Activated CD4-positive, alpha-beta T cell treated with anti-CD3 and anti-CD28 coated beads for 36 hours (primary cell): ENCODE measurements at places on chromosomes 11 and 22. TPM values are rescaled to one million over a fixed set of nuclear protein-coding genes. Genes with fewer than 3 reads are reported as not detected.

DNA sequence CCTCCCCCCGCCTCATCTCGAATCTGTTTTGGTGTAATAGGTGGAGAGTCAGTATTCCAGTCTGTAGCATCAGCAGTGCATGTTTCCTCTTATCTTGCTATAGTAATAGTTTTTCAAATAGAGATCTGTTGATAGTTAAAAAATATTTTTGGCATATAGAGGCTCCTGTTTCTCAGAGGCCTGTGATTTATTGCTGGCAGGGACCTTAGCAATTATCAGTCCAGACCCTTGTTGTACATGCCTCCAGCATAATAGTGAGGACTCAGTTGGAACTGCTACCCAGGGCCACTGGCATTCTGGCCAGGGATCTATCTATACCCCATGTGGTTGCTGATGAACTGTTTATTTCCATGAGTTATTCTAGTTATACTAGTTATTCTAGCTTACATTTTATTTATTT, 52.6 kb downstream of the SPECC1L start:
- peaks cover 22% of the 10 kb centered on the region for H3K36me3 ChIP-seq
- no peak for DNase-seq
- no peaks in the 10 kb centered on the region for H3K27me3 ChIP-seq
- no peak overlapping the region for H3K4me3 ChIP-seq
- peaks cover 25% of the 10 kb centered on the region for H3K4me1 ChIP-seq

- no peaks in the 10 kb centered on the region for H3K4me1 ChIP-seq
- peaks cover 9% of the 10 kb centered on the region for H3K27me3 ChIP-seq
- no peak overlapping the region for H3K4me3 ChIP-seq
- peak; percentile 31 for DNase-seq
Measured at GRCh38 chr11:27158456-27159334, 118.1 kb downstream of the BBOX1 start.

GRCh38 chr22:22925146-22925804, 37.7 kb downstream of the IGLL5 start:
- H3K27ac ChIP-seq: no peak overlapping the region
- no peaks in the 10 kb centered on the region for H3K27me3 ChIP-seq
- H3K36me3 ChIP-seq: no peaks in the 10 kb centered on the region
- no peak overlapping the region for H3K4me3 ChIP-seq
- DNase-seq: no peak
- peaks cover 10% of the 10 kb centered on the region for H3K4me1 ChIP-seq

DNA sequence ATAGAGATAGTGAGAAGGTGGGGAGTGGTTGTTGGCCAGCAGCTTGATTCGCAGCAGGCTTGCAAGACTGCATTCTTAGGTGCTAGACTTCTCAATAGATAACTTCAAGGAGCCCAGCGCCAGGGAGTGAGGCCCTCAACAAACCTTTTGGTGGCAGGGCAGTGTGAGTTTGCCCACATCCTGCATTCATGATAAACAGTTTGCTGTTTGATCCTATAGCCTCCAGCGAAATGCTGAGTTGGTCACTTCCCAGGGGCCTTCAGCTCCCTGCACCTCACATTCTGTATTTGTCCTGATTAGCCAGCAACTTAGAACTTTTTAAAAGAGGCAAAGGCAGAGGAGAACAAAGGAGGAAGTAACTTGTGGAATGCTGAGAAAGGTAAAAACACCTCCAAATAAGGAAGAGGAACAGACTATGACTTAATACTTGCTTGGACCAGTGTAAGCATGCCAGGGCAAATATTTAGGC, 25.1 kb downstream of the OR10A6 start:
- no peak overlapping the region for H3K27ac ChIP-seq
- no peak for DNase-seq
- H3K36me3 ChIP-seq: no peaks in the 10 kb centered on the region
- H3K4me1 ChIP-seq: no peaks in the 10 kb centered on the region
- no peak overlapping the region for H3K4me3 ChIP-seq

- H3K27ac ChIP-seq: no peak overlapping the region
- no peaks in the 10 kb centered on the region for H3K27me3 ChIP-seq
- H3K36me3 ChIP-seq: peaks cover 65% of the 10 kb centered on the region
- no peaks in the 10 kb centered on the region for H3K4me1 ChIP-seq
- no peak overlapping the region for H3K4me3 ChIP-seq
Measured at GRCh38 chr11:94433049-94433448, 31.8 kb upstream of the GPR83 start.

DNA sequence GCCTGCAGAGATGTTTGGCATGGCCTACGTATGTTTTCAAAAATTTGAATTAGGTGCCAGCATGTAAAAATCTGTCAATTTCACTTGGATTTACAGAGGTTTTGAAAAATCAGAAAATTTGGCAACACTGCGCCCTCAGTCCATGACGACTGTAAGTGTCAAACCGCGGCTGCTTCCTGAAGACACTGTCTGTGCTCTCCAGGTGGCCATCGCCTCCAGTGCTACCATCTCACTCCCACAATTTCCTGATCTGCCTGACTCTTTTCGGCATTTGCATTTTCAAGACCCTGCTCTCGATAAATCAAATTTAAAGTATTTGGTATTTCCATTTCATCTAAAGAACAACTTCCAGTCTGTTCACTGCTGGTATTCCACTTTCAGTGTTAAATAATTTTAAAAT, 34.6 kb downstream of the VSIG10L2 start:
- no peaks in the 10 kb centered on the region for H3K27me3 ChIP-seq
- H3K4me1 ChIP-seq: no peaks in the 10 kb centered on the region
- H3K36me3 ChIP-seq: no peaks in the 10 kb centered on the region
- no peak overlapping the region for H3K27ac ChIP-seq
- DNase-seq: no peak

GRCh38 chr11:8382436-8383053, 118.9 kb upstream of the LMO1 start:
- no peak overlapping the region for H3K27ac ChIP-seq
- H3K27me3 ChIP-seq: peaks cover 4% of the 10 kb centered on the region
- no peak overlapping the region for H3K4me3 ChIP-seq

DNA sequence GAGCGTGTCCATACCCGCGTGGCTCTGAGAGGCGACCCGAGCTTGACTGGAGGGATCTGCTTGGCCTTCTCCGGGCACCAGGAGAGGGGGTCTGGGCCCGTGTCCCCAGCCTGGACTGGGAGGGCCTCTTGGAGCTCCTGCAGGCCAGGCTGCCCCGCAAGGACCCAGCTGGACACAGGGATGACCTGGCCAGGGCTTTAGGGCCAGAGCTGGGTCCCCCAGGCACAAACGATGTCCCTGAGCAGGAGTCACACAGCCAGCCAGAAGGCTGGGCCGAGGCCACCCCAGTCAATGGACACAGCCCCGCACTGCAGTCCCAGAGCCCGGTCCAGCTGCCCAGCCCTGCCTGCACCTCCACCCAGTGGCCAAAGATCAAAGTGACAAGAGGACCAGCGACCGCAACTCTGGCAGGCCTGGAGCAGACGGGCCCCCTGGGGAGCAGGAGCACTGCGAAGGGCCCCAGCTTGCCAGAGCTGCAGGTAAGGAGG, 38.2 kb downstream of the TRIOBP start:
- no peaks in the 10 kb centered on the region for H3K27me3 ChIP-seq
- no peaks in the 10 kb centered on the region for H3K4me1 ChIP-seq
- DNase-seq: no peak
- no peak overlapping the region for H3K27ac ChIP-seq

GRCh38 chr11:44963136-44963535, 12.5 kb upstream of the TP53I11 start:
- no peak for DNase-seq
- H3K36me3 ChIP-seq: no peaks in the 10 kb centered on the region
- H3K4me3 ChIP-seq: no peak overlapping the region
- H3K27me3 ChIP-seq: no peaks in the 10 kb centered on the region
- H3K27ac ChIP-seq: no peak overlapping the region

GRCh38 chr11:14058061-14058460, 95.5 kb downstream of the SPON1 start:
- DNase-seq: no peak
- peaks cover 10% of the 10 kb centered on the region for H3K4me1 ChIP-seq
- H3K4me3 ChIP-seq: no peak overlapping the region

DNA sequence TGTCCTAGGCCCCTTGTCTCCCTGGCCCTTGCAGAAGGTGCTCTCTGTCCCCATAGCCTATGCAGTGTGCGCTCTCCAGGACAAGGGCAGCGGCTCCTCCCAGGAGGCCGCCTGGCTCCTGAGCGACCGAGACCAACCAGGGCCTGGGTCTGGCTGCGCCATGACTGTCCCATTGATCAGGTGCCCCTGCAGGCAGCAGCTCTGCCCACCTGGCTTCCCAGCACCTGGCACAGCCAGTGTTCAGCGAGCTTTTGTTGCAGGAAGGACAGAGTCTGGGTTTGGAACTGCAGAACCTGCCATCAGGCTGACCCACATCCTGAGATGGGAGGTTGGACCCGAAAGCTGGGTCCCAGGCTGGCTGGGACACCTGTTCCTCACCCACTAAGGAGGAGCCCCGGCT, 1001.1 kb downstream of the BRD1 start:
- H3K4me3 ChIP-seq: no peak overlapping the region
- no peak overlapping the region for H3K27ac ChIP-seq
- no peaks in the 10 kb centered on the region for H3K4me1 ChIP-seq
- peaks cover 8% of the 10 kb centered on the region for H3K27me3 ChIP-seq

DNA sequence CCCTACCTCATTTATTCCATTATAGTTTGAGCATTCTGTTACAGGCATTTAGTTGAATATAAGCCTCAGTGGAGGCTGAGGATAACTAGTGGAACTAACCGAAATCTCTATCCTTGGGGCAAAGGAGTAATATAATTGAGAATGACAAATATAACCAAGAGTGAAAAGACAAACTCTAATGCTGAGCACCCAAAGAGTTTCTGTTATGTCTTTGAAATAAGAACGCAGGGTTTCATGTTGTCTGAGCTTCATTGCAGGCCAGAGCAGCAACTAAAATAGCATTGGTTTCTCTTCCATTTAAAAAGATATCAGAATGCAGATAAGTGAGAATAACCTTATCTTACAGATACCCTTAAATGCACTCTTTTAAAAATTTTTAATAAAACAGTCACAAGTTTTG, 131.8 kb downstream of the SBF2 start:
- H3K4me3 ChIP-seq: no peak overlapping the region
- H3K27ac ChIP-seq: no peak overlapping the region
- H3K4me1 ChIP-seq: peaks cover 6% of the 10 kb centered on the region
- no peaks in the 10 kb centered on the region for H3K27me3 ChIP-seq
- H3K36me3 ChIP-seq: no peaks in the 10 kb centered on the region

- no peaks in the 10 kb centered on the region for H3K4me1 ChIP-seq
- no peaks in the 10 kb centered on the region for H3K27me3 ChIP-seq
- peaks cover 5% of the 10 kb centered on the region for H3K36me3 ChIP-seq
- DNase-seq: peak; percentile 32
- H3K4me3 ChIP-seq: no peak overlapping the region
Measured at GRCh38 chr11:88231894-88232482, 56.7 kb upstream of the RAB38 start.

DNA sequence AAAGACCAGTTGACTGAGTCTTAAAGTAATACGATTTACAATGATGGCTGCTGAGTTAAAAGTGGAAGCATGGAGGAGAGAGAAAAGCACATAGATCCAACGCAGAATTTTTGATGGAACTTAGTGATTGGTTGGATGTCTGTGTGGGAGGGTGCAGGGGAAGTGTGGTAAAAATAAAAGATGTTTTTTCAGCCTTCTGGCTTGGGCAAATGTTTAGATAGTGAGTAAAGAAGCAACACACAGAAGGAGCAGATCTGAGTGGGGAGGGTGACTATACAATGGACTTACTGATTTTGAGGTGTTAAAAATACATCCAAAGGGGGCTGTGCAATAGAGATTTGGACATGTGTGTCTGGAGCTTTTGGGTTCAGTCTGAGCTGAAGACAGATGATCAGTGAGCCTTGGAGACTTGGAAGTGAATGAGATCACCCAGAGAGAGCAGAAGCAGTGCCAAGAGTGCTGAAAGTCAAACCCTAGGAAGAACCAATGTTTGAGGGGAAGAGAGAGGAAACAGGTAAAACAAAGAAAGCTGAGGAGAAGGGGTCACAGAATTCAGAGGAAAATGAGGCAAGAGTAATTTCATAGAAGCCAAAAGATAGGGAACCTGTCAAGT, 8.6 kb downstream of the GRIA4 start:
- H3K36me3 ChIP-seq: no peaks in the 10 kb centered on the region
- H3K27ac ChIP-seq: no peak overlapping the region
- H3K4me3 ChIP-seq: no peak overlapping the region
- DNase-seq: no peak

GRCh38 chr22:38754751-38755154, 1.0 kb downstream of the SUN2 start:
- peak overlapping the region; percentile 94 for H3K27ac ChIP-seq
- DNase-seq: peak; percentile 76
- H3K36me3 ChIP-seq: peaks cover 43% of the 10 kb centered on the region
- peak overlapping the region; percentile 92 for H3K4me3 ChIP-seq
- peaks cover 69% of the 10 kb centered on the region for H3K4me1 ChIP-seq
- no peaks in the 10 kb centered on the region for H3K27me3 ChIP-seq

GRCh38 chr11:119538753-119539152, 115.8 kb upstream of the THY1 start:
- no peak overlapping the region for H3K27ac ChIP-seq
- no peaks in the 10 kb centered on the region for H3K36me3 ChIP-seq
- peaks cover 11% of the 10 kb centered on the region for H3K27me3 ChIP-seq

GRCh38 chr11:12989428-12990161, 19.5 kb upstream of the RASSF10 start:
- H3K4me3 ChIP-seq: no peak overlapping the region
- no peaks in the 10 kb centered on the region for H3K36me3 ChIP-seq
- no peak overlapping the region for H3K27ac ChIP-seq
- peaks cover 19% of the 10 kb centered on the region for H3K27me3 ChIP-seq
- H3K4me1 ChIP-seq: no peaks in the 10 kb centered on the region

GRCh38 chr22:49365191-49365837, 462.4 kb downstream of the BRD1 start:
- no peaks in the 10 kb centered on the region for H3K4me1 ChIP-seq
- DNase-seq: no peak
- no peak overlapping the region for H3K27ac ChIP-seq
- H3K36me3 ChIP-seq: no peaks in the 10 kb centered on the region
- no peak overlapping the region for H3K4me3 ChIP-seq

Gene KLHL22
- 15.2 TPM for total RNA-seq

Gene DKK3
- not detected for total RNA-seq

Gene TMEM80
- 11.9 TPM for total RNA-seq

Gene KCNK4
- total RNA-seq: not detected

Gene HPX
- 0.16 TPM for total RNA-seq

Gene MMP12
- total RNA-seq: not detected

Gene MMP27
- total RNA-seq: not detected

Gene CCDC73
- not detected for total RNA-seq

Gene CDC42BPG
- total RNA-seq: 0.28 TPM

Gene MMP1
- not detected for total RNA-seq

Gene CTTN
- 41.1 TPM for total RNA-seq
